ENCODE measurements at places on chromosomes 13 and 19.

DNA sequence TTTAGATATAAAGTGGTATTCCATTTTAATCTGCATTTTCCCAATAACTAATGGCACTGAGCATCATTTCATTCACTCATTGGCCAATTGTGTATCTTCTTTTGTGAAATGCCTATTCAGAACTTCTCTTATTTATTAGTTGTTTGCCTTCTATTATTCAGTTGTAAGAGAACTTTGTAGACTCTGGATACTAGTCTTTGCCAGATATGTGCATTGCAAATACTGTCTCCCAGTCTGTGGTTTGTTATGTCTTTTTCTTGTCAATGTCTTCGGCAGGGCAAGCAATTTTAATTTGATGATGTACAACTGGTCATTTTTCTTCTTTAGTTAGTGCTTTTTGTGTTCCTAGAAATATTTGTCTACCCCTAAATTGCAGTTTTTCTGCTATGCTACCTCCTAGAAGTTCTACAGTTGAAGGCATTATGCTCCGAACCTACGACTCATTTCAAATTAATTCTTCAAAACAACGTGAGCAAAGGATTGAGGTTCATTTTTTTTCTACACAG, 115.9 kb downstream of the TSHZ3 start:
- no peak for DNase-seq

DNA sequence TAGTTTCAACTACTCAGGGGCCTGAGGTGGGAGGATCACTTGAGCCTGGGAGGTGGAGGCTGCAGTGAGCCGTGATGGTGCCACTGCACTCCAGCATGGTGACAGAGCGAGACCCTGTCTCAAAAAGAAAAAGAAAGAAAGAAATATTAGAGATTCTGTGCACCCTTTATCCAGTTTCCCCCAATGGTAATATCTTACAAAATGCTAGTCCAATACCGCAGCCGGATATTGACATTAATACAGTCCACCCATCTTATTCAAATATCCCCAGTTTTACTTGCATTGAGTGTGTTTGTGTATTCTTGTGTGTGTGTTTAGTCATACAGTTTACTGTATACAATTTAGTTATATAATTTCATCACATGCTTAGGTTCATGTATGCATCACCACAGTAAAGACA, 8.6 kb upstream of the IFNL4 start:
- DNase-seq = no peak

- no peak for DNase-seq
These were observed 16.1 kb downstream of the PCDH8 start for GRCh38 chr13:52832313-52832712.

- DNase-seq = peak; percentile 27
These were observed at the start of gene ERICH6B for GRCh38 chr13:45615501-45616101. TSS of gene ERICH6B (minus strand) at chr13:45615739. CDS start at chr13:45597005, 18,734 bp downstream.

DNA sequence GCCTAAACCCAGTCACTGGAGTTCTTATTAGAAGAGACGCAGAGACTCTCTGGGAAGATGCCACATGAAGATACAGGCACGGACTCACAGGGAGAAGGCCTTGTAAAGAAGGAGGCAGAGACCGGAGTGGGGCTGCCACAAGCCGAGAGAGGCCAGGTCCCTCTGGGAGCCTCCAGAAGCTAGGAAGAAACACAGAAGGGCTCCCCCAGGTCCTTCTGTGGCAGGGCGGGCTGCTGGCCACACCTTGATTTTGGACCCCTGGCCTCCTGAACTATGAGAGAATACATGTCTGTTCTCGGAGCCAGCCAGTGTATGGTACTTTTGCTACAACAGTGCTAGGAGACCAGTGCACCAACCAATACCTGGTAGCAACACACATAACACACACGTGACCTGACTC, 140.1 kb upstream of the SPACA7 start:
- no peak for DNase-seq

GRCh38 chr13:46213242-46213641, 1.5 kb downstream of the LRRC63 start:
- DNase-seq = no peak

- DNase-seq = no peak
These were observed 615.1 kb downstream of the EFNB2 start for GRCh38 chr13:105920370-105920769.

DNA sequence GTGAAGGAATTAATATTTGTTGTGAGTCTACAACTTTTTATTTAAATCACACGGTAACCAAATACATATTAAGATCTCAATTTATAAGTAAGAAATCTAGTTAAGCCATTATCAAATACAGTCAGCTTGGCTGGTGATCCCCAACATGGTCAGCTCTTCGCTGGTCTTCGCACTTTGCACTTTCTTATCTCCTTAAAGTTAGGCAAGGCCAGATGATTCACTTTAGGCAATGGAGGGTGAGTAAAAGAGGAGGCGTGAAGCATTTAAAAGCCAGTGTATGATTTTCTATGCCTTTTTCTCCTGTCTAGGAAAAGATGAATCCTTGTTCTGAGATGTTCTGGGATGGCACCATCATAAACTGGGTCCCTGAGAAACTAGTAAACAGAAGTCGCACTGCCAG, 793.7 kb upstream of the ARGLU1 start:
- no peak for DNase-seq

- DNase-seq = no peak
These were observed 34.2 kb upstream of the ZNF254 start for GRCh38 chr19:24052811-24053210.

DNA sequence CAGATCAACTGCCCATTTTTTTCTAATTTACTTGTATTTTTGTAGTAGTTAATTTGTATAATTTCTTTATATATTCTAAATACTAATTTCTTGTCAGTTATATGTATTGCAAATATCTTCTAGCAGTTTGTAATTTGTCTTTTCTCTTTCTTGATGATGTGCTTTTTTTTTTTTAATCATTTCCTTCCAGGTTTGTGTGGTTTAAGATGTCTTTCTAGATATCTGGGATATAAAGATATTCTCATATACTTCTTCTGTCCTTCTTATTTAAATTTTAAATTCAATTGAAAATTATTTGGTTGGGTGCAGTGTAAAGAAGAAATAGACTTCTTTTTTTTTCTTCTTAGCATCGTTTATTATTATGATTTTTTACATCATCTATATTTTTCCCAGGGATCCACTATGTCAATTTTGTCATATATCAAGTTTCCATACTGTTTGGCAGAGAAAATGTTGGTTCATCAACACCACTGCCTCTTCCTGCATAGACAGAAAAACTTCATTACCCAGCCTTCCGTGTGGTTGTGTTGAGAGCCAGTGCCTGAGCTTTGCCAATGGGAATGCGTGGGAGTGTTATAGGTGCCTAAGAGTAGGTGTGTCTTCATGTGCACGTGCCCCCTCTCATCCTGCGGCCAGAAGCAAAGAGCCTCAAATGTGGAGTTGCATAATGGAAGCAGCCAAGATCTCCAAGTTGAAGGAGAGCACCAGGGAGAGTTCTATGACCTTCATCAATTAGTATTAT, 15.8 kb downstream of the CPB2 start:
- DNase-seq = no peak

DNA sequence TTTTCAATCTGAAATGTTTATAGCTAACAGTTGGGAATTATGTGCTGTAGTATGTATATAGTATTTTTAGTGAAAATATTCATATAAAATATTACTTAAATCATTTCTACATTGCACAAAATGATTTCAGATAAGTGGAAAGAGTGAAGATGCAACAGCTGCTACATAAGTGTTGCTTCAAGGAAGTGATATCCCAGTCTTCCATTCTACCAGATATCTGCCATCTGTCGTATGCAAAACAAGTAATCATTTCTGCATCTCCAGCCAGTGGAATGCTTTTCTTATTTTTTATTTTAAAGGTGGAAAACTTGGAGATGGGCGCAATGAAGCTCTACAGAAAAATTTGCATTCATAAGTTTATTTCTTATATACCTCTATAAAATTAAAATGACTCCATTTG, 152.5 kb upstream of the MAB21L1 start:
- DNase-seq = peak; percentile 57

DNA sequence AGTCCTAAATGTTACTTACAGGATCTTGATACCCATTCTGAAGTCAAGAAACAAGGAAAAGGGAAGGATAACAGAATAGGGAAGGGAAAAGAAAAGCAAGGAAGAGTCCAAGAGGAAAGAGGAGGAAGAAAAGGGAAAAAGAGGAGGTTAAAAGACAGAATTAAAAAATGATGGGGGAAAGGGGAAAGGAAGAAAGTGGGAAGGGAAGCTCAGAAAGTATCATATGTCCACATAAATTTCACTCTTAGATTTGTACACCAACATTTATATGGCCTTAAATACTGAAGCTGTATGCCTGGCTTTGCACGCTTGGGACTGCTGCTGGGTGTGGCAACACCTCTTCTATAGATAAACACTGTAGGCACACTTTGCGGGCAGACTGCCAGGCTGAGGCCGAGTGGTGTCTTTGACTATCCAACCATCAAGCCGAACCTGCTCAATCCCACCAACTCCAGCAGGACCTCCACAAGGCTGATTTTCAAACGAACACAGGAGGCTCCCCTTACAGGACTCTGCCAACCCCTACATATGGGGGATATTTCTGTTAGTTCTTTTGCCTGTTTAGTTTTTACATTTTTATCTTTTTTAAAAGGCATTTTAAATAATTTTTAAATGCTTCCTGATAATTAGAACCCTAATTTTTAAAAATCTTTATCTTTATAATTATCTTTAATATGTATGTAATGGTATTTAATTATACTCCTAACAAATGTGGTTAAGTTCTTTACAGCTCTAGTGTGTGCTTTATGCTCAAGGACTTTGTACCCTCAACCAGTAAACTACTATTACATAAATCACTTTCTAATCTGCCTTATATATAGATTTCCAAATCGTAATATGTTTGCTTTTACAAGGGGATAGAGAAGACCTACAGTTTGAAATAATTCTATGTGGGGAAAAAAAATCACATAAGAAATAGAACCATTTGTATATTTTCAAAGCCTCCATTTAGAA, 154.2 kb downstream of the DIAPH3 start:
- DNase-seq = no peak
